ENCODE measurements at places on chromosomes 1 and 21.

DNA sequence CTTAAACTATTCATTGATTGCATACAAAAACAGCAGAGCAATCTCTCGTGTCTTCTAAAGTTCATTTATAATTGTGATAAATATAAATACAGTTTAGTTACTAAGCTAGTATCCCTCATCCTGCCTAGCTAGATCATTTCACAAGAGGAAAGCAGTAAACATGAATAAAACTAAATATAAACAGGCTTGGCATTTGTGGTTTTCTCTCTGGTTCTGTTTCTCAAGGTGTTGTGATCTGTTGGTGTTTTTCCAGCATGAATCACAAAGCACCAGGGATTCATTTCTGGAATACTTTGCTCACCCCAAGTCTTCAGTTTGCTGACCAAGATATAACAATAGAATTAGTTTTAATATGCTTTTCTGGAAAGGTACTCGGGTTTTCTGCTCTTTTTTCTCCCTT is 32.7 kb upstream of the GLIS1 start:
- peak; percentile 9 for DNase-seq

- no peak for DNase-seq
Measured at GRCh38 chr1:12756273-12756672, 10.3 kb downstream of the CFAP107 start.

DNA sequence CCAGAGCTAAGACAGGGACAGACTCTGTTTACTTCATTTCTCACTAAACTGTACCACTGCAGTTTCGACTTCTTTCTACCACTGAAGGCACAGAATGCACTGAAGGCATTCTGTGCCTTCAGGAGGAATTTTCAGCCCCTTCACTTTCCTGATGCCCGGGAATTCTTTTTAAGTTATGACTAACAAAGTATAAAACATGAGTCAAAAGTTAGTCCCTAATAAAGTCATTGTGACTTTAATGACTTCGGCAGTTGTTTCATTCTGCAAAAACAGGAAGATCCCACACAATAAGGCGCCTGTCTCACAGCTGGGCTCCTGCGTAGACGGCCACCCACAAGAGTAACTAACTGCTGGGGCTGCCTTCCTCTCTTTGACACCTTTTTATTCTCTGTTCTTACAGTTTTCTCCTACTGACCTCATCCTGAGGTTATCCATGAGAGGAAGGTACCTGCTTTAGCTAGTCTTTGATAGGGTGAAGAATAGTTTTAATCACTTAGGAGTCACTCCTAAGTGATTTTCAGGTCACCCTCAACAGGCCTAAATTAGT is 183.9 kb upstream of the SGIP1 start:
- peak; percentile 74 for DNase-seq

DNA sequence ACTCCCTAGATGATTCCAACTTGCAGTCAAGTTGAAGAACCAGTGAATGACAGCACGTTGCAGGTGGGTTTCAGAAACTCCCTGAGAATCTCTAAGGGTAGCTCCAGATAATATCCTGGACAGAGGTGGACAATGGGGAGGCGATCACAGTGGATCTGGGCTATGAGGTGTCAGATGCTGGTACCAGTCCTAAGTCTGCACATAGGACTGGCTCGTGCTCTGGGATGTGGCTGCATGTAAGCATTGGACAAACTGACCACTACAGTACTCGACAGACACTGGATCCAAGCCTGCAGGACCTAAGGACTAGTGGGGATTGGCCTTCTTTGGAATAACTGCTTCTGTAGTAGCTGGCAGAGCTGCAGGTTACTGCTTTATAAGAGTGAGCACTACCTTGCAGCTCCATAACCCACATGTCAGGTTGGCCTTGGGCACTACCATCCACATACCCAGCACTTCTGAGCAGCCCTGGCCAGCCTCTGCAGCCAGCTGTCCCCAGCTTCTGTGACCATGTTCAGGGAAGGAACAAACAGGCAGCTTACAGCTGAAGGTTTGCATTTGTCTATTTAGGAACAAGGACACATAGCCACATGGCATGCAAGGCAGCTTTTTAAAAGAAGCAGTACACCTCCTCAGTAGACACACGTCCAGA is 33.2 kb upstream of the DNAH14 start:
- DNase-seq, result no peak

- DNase-seq, result no peak
Measured at GRCh38 chr1:43783096-43783670, 75.8 kb downstream of the ST3GAL3 start.

DNA sequence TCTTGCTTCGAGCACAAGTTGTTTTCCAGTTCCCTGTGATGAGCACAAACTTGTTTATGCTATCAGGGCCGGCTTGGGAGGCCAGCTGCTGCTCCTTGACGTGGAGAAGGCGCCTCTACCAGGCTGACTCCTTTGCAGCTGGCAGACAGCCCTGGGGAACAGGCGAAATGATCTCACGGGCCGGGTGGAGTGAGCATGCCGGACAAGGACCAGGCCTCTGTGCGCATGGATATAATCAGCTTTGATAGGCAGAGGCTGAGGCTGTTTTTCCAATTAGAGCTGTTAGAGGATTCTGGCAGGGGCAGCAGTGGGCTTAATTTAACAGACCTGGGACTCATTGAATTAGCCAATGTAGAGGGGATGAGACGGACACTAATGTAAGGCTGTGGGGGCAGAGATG is 38.9 kb downstream of the FAM163A start:
- no peak for DNase-seq

GRCh38 chr1:119702384-119702783 is 9.3 kb upstream of the PHGDH start:
- DNase-seq, result no peak

DNA sequence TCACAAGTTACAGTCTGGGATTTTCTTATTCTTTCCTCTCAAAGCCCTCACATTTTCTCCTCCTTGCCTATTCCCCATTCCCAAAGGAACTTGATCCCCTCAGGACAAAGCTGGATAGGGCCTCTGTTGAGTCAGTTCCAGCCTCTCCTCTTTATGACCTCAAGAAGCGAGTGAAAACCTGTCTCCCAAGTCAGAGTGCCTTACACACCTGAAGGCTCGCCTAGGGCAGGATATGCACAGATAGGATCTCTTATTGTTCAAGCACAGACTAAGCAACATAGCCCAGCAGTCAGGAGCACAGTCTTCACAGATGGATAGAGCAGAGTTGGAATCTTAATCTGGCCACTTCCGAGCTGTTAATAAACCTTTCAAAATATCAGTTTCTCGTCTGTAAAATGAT is 60.8 kb upstream of the PRRC2C start:
- DNase-seq, result no peak

DNA sequence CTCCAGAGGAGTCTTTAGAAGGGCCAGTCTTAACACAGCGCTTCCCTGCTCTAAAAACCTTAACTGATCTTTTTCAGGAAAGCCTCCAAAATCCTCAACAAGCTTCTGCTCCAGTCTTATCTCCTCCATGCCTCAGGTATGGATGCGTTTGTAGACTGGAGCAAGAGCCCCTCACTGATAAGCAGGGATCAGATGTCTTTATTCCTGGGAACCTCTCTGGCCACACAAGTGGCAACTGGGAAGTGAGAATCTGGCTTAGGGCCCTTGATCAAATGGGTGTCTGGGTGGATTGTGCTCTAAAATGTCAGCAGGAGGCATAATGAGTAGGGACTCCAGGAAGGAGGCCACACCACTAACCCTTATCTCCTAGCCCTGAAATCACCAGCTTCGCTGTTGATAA is 1.4 kb downstream of the ZBTB8A start:
- no peak for DNase-seq

DNA sequence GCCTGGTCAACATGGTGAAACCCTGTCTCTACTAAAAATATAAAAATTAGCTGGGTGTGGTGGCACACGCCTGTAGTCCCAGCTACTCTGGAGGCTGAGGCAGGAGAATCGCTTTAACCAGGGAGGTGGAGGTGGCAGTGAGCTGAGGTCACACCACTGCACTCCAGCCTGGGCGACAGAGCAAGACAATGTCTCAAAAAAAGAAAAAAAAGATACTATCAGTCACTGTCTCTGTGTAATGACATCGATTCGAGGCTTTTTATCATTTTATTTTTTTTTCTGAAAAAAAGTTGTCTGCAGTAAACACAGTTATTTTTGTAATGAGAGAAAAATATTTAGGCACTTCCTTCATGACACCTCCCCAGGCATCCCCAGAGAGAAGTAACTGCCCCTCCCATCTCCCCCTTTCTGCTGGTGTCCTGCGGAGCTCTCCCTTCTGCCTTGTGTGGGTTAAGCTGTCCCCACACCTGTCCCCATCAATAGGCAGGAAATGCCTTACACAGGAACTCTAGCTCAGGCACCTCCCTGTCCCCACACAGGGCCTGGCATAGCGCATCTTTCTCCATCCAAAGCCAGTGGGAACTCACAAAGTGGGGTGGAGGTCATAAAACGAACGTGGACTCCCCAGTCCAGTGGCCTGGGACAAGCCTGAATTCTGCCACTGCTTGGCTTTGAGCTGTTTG is 132.0 kb downstream of the SYF2 start:
- no peak for DNase-seq

DNA sequence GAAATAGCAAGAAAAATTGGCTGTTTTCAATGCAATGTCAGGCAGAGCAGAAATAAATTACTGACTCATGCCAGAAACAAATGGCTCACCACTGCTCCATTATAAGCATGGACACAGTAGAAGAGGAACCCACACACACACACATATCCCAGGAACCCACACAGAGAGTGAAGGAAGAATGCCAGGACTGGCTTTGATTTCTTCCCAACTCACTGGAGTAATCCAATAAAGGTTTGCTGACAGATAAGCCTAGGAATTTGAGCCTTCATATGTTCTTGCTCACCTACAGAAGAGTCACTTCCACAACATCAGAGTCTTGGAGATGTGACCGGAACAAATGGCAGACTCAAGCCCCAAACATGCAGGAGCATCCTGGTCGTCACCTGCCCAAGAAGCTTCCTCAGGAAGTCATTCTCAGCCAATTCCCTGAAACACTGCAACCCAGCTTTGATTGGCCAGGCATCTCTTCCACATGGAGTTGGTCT is 2.2 kb downstream of the SH3BP5L start:
- no peak for DNase-seq

GRCh38 chr1:32321712-32322291 is 14.2 kb downstream of the MARCKSL1 start:
- DNase-seq, result peak; percentile 29

DNA sequence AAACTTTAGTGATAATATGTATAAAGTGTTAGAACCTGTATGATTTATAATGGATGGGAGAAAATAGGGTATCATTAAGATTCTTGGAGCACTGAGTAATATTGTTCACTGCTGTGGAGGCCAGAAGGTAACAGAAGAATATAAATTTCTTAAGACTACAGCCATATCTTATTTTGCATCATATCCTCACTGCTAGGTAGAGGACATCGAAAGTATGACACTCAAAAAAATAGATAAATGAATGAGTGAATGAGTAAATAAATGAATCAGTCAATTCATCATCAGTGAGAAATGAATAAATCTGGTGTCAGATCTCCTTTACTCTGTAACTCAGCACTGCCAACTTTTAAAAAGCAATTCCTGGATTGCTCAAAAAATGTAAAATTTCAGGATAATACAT is 33.2 kb downstream of the RGS13 start:
- DNase-seq, result peak; percentile 5

DNA sequence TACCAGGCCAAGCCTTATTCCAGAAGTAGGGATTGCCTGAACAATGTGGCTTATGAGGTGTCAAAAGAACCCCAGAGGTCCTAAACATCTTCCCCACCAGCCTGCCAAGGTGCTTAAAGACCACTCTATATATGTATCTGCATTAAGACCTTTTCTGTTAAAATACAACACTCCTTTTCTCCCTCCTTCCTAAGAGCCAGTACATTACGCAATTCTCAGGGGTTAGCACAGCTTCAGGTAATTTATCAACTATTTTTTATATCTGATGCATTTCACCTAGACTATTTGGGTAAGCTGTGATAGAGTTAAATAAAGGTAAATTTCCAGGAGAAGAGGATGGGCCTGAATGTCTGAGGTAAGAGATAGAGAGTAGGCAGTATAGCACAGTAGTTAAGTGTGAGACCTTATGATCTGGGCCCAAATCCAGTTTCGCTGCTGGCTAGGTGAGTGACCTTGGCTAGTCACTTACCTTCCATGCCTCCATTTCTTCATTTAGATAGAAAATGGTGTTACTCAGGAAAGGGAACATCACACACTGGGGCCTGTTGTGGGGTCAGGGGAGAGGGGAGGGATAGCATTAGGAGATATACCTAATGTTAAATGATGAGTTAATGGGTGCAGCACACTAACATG is 5.1 kb upstream of the CCN1 start:
- no peak for DNase-seq
